ENCODE measurements at places on chromosomes 1 and 21.
A peak's percentile ranks its signal among the peaks of the same experiment; 100 is the strongest.

DNA sequence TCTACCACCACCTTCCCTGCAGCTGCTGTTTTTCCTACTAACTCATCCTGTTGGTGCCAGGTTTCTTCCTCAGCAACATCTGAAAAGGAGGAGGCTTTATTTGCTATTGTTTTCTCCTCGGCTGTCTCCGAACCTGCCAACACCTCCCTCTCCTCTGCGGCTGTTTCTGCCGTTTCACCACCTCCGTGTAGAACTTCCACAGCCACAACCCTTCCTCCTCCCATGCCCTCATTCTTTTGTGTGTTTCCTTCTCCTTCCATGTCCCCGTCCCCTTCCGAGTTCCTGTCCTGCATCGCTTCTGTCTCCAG, 59.0 kb upstream of the LRRC53 start:
- no peak for DNase-seq

DNA sequence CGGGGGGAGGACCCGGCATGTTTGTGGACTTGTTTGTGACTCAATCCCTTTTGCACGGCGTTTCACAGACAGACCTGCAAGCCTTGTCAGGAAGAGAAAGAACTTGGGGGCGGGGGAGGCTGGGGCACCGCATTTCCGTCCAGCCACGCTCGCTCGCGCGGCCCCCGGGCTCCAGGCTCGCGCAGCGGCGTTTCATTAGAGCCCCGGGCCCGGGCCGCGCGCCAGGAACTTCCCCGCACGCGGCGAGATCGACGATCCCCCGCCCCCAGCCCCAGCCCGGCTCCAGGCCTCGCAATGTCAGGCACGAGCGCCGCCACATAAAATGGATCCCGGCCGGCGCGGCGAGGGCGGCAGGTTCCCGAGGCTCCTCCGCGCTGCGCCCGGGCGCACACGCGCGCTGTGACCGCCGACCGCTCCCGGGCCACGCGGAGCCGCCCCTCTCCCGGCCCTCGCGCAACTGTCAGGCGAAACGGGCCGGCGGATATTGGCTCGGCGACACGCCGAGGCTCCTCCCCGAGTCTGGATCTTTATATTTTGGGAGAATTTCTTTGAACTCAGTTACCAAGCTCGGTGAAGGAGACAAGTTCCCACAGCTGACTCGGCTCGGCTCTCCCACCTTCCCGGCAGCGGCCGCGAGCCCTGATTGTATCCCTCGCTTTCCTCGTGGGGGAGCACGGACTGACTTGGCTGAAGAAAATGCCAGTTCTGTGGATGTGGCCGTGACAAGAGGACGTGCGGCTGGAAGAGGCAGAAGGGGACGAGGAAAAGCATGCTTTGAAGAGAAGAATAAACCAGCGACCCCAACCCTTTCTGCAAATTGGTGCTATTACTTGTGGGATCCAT, at the start of gene KIF26B:
TSS of gene KIF26B (plus strand) at position 557 of the 843 bp plus-strand sequence. CDS start 440 bp downstream, outside the sequence.
- DNase-seq: peak; percentile 37

DNA sequence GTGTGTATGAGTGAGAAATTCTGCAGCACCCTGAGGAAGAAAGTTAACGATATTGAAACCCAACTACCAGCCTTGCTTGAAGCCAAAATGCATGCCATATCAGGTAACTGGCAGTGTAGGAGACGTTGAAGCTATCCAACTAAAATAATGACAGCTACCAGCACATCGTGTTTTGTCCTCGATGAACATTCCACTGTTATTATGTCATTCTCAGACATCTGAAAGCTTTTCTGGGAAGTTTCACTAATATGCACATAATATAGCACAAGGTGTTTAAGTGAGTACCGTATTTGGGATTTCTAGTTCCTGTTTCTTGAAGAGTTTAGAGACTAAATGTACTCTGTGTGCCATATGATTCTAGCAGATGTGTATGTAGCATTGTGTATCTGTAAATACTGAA, 173.5 kb downstream of the DISC1 start:
- peak; percentile 64 for DNase-seq

GRCh38 chr1:152153996-152154395, 5.0 kb downstream of the RPTN start:
- DNase-seq: no peak

- DNase-seq: no peak
Observed at GRCh38 chr1:229438021-229438420, 4.1 kb upstream of the ACTA1 start.

DNA sequence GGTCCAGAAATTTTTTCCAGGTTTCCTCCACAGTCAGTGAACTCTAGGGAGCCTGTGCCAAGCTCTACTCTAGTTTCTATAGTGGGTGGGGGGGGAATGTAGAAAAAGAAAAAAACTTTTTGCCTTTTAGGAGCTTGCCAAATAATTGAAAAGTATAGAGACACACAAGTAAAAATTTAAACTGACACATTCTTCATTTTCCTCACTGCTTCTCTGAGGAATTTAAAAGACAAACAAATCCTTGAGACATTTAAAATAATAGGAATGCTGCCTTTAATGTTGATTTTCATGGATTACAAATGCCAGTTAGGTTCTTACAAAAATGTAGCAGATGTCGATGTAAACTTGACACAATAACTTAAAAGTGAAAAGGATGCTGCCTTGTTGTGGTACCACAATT, 241.9 kb downstream of the DNM3 start:
- no peak for DNase-seq

DNA sequence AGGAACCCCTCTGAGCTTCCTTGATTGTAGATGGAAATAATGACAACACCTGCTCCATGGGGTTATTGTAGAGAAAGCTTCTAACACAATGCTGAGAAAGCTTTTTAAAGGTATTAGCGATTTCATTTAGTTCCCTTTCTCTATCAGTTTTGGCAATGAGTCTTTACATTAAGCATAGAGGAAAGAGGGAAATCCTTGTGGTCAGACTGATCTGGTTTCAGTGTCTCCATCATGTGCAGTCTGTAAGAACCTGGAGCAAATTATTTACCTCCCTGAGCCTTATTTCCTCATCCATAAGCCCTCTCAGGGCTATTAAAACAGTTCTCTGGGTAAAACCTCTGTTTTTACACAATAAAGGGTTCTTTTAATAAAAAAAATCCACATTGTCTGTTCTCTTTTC, 87.5 kb downstream of the FGGY start:
- no peak for DNase-seq

- DNase-seq: peak; percentile 26
Observed at GRCh38 chr1:34460193-34460592, 283.5 kb downstream of the C1orf94 start.

- DNase-seq: no peak
Observed at GRCh38 chr1:223504741-223505140, 111.5 kb downstream of the CCDC185 start.

GRCh38 chr1:151492120-151492519, 19.1 kb upstream of the CGN start:
- DNase-seq: no peak

DNA sequence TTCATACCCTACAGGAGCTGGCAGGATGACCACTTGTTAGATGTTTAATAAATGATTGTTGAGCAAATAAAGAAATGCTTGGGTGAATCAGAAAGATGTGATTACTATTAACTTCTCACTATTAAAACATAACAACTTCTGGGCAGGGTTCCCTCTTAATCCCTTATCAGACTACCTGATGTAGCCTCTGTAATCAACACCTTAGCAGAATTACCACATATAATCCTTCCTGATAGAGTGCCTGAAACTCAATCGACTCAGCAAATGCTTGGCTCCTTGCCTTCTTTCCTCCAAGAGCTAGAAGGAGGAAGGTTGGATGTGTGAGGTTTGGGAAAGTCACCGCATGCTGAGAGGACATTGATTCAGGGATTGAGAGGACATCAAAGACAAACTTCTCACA, 34.8 kb upstream of the DSCAM start:
- DNase-seq: no peak

GRCh38 chr1:118335331-118335732, 150.3 kb upstream of the SPAG17 start:
- no peak for DNase-seq

DNA sequence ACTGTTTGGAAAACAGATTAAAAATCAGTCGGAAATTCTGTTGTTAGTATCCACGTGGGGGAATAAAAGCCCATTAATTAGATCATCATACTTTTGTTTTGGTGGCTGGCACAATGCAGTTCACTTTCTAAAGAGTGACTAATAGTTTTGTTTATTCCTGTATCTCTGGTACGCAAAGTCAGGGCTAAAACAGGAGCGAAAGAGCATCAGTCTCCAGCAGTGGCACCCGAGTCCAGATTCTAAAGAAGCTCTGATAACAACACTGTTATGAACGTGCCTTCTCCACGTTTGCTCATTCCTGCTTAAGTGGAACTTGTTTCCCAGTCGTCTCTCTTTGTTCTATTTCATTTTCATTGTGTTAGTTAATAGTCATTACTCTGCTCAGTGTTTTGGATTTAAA, 69.6 kb downstream of the HSPA13 start:
- DNase-seq: no peak

GRCh38 chr1:33032126-33032869, 4.4 kb downstream of the AK2 start:
- no peak for DNase-seq

GRCh38 chr1:12383001-12383400, 153.2 kb downstream of the VPS13D start:
- no peak for DNase-seq

DNA sequence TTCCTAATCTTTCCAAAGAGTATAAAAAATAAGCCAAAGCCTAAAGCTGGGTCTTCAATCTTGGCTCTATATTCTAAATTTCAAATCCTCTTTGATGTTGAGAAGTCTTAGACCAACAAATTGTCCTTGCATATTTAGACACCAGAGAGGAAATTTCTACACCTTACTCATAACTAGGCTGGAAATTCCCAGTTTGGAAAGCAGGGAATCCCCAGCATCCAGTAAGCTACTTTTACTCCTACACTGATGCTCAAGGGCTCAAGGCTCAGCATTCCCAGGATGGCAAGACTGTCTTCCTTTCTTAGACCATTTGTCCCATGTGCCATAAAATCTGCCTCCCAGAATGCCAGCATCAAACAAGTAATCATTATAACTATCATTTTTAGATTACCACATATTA, 28.3 kb downstream of the PRDX6 start:
- no peak for DNase-seq

DNA sequence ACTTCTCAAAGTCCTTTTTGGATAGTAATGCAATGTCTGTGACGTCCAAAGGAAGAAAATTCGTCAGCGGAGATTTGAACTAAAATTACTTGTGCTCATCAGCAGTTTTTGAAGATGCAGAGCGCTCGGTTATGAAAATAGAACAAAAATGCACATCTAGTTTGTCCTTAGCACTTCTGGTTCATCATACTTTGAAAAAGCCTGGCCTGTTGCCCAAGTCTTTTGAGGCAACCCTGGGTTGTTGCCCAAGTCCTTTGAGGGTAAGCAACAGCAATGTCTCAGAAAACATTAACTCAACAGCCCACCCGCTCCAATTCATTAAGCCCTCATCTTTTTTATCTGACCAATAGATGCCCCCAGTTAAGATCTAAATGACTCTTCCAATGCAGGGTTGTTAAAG, 91.9 kb downstream of the HUNK start:
- no peak for DNase-seq

DNA sequence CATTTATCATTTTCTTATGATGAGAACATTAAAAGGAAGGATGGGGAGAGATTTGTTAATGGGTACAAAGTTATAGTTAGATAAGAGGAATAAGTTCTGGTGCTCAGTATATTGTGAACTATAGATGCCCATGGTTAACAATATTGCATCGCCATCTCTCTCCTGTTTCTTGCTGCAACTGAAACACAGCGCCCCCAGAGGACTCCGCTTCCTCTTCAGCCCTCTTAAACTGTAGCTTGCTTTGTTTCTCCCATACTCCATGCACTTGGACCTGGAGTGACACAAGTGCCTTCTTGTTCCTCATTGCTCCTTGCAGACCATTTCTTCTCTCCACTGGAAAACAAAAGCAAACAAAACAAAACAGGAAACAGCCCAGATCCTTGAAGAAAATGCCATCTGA, 70.1 kb upstream of the NTPCR start:
- DNase-seq: peak; percentile 25

- DNase-seq: no peak
Observed at GRCh38 chr1:101239095-101240040, 2.5 kb downstream of the S1PR1 start.

GRCh38 chr1:10694274-10694632, 102.2 kb downstream of the CASZ1 start:
- DNase-seq: peak; percentile 54

- DNase-seq: no peak
Observed at GRCh38 chr1:199089393-199090122, 450.7 kb downstream of the PTPRC start.

- DNase-seq: no peak
Observed at GRCh38 chr1:165476776-165477175, 31.9 kb upstream of the RXRG start.

DNA sequence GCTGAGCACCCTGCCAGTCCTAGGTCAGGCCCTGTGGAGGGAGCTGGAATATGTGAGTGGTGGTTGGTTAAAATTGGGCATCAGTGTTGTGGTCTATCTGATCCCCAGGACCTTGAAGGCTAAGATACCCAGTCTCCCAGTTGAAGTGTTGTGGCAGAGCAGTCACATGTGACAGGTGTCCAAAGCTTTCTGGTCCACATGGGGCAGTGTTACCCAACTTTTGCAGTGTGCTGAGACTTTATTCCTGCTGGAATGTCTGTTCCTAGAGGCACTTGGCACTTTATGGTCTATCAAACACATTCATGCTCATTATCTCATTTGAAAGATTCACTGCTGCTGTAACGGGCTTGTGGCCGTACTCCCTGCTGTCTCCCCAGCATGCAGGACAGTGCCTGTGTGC, 21.0 kb upstream of the LORICRIN start:
- no peak for DNase-seq

GRCh38 chr1:193259636-193260035, 73.2 kb upstream of the B3GALT2 start:
- no peak for DNase-seq

DNA sequence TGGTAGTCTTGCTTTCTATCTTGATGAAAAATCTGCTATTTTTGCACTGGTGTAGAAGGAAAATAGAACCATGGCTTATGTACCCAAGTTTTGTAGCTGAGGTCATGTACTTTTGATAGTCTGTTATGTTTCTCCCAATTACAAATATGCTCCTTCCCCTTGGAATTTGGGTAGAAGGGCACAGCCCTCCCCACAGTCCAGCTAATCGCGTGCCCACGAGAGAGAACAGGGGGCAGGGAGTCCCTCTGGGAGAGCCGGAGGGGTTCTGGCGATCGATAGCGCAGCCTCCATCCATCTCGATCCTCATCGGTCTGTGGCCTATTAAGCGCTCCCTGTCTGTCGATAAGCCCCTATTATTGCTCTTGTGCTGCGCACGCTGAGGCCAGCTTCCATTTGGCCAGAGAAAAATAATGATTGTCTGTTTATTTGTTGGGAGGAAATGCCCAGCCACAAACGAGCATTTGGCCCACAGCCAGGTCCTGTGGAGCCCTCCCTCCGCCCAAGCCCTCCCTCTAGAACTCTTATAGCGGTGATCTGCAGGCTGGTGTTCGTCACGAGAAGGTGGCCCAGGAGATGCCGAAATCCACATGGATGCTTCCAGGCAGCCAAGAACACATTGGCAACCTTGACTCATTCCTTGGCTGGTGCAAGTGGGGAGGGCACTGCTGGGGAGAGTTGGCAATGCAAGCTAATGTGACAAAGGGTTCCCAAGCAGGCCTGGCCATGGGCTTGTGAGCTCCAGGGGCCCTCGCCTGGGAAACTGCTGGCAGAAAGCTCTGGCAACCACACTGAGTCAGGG, 134.7 kb upstream of the TNR start:
- no peak for DNase-seq

- no peak for DNase-seq
Observed at GRCh38 chr1:9183441-9183840, 51.1 kb upstream of the H6PD start.

Measured in HTR-8/SVneo (cell line).